GM04503 (cell line): ENCODE measurements at places on chromosomes 6 and 20.

- no peak for DNase-seq
Observed at GRCh38 chr6:99333068-99333467, 16.4 kb downstream of the FAXC start.

- DNase-seq: no peak
Observed at GRCh38 chr6:144471986-144472385, 186.9 kb downstream of the UTRN start.

DNA sequence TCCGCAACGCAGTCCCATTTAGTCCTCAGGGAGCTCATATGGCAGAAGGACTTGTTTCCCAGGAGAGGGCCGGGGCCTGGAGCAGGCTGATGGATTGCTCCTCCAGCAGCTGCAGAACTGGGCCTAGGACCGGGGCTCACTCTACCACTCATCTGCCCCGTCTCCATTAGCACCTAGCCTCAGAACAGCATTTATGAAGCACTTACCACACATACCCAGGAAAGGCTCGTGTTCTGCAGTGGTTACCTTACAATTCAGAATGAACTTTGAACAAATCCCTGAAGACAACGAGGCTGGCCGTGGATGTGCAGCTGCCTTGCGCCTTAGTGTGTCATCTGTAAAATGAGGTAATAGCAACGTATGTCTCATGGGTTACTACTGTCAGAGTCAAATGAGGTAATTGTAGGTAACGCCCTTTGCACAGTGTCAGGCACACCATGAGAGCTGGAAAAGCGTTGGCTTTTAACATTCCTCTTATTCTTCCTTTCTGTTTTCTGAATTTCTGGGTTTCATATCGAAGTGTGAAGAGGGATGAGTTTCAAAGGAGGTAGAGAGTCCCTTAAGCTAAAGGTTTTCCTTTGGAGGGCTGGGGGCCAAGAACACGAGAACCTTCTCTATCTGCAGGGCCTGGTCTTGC, 46.3 kb upstream of the CD93 start:
- no peak for DNase-seq

DNA sequence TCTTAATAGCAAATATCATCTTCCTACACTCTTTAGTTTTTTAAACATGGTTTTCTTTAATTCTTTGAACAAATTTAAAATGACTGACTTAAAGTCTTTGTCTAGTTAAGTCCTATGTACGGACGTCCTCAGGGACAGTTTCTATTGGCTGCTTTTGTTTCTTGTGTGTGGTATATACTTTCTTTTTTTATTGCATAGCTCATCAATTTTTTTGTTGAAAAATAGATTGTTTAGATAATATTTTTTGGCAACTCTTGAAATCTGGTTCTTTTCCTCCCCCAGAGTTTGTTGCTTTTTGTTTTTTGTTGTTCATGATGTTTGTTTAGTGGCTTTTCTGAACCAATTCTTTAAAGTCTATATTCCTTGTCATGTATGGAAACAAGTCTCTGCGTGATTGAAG, 479.8 kb downstream of the PREX1 start:
- DNase-seq: no peak

DNA sequence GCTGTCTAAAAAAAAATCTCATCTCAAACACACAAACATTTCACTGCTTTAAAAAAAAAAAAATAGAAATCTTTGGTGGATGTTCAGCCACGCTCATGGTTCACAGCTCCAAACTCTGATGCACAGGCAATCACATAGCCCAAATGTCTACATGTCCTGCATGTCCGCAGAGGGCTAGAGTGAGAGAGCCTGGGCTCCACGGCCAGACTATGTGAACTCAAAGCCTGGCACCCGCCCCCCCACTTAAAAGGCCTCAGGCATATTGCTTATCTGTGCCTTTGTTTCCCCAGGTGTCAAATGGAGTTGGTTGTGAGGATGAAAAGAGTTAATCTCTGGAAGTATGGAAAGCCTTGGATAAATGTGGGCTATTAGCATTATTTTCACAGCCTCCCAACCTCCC, 10.5 kb upstream of the PTGIS start:
- DNase-seq: no peak

DNA sequence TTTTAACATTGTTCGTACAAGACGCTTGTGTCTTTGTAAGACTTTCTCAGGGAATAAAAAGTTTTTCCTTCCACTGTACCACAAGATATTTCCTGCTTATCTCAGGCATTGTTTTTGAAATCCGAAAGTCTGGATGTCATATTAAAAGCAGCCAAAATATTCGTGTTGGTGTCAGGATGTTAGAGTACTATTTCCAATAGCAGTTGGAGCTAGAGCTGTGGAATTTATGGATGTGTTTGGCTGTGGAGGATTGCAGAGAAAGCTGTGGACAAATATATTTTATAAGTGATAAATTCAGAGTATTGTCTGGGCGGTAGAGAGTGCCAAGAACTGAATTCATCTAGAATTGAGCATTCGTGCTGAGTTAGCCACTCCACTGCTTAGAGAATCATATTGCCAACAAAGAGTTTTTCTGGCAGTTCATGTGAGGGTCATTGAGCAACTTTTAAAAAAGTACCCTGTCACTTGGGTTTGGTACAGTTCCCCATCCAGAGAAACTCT, 57.7 kb downstream of the ZDHHC14 start:
- DNase-seq: peak; percentile 52
